ENCODE measurements at places on chromosomes 7 and 10. TPM values are rescaled to one million over a fixed set of nuclear protein-coding genes. Genes with fewer than 3 reads are reported as not detected.

GRCh38 chr10:82826132-82826531, 951.1 kb downstream of the NRG3 start:
- no peak for DNase-seq
- no peak overlapping the region for H3K4me3 ChIP-seq
- H3K27ac ChIP-seq, result no peak overlapping the region

The CRHR2 gene
- total RNA-seq, result 0.23 TPM

DNA sequence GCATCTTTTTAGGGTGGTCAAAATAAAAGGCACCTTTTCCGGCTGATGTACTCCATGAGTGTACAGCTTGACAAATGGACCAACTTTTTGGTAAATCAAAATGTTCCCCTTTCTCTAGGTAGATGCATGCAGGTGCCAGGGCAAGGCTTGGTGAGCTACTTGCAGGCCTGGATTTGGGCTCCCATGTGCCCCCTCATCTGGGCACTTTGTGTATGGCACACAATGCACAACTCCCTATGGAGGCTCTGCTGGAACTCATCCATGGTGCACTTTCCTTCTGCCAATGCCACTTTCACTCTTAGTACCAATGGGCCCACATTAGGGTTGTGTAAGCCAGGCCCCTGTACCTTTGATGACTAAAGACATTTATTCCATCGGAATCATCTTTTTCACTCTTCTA, 300.8 kb downstream of the SDHAF3 start:
- no peaks in the 10 kb centered on the region for H3K36me3 ChIP-seq
- H3K27me3 ChIP-seq, result no peaks in the 10 kb centered on the region
- no peaks in the 10 kb centered on the region for H3K4me1 ChIP-seq
- H3K27ac ChIP-seq, result no peak overlapping the region
- no peak overlapping the region for H3K4me3 ChIP-seq

The IKZF1 gene
- 1.8 TPM for total RNA-seq

The NYAP1 gene
- total RNA-seq, result 4.9 TPM

- H3K27ac ChIP-seq, result no peak overlapping the region
- H3K36me3 ChIP-seq, result no peaks in the 10 kb centered on the region
- H3K4me3 ChIP-seq, result no peak overlapping the region
- peaks cover 6% of the 10 kb centered on the region for H3K4me1 ChIP-seq
Observed at GRCh38 chr7:42991913-42992591, 59.9 kb downstream of the MRPL32 start.

The SLC26A4 gene
- total RNA-seq, result not detected

The ABCB1 gene
- total RNA-seq, result 1.2 TPM

DNA sequence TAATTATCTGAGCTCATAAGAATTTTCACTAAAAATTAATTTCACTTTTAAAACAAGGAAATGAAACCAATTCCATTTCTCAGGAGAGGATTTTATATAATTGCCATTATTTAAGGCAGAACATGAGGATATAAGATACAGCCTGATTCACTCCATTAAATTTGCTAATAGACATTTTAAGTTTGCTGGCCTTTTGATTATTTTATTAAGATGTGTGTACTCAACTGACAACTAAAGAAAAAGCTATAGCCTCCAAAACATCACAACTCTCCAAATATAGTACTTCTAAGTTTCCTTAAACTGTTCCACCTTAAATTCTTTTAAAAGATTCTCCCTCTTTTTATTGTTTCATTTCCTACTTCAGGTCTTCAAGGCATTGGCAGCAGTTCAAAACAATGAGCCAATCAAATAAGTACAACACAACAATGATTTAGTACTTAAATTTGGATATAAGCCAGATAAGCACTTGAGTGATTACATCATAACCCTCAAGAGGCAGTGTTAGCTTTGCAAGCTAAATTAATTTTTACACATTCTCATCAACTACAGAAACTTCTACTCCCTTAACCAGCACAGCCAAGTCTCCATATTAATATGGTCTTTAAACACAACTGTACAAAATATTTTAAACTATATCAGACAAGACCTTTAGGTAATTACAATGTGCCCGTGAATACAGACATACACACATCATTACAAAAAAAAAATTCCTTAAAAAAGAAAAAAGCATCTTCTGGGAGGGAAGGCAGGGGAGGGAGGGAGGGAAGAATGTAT, 121.8 kb downstream of the KMT2C start:
- H3K4me3 ChIP-seq, result no peak overlapping the region
- H3K27me3 ChIP-seq, result no peaks in the 10 kb centered on the region
- H3K36me3 ChIP-seq, result no peaks in the 10 kb centered on the region
- H3K27ac ChIP-seq, result no peak overlapping the region
- no peaks in the 10 kb centered on the region for H3K4me1 ChIP-seq

DNA sequence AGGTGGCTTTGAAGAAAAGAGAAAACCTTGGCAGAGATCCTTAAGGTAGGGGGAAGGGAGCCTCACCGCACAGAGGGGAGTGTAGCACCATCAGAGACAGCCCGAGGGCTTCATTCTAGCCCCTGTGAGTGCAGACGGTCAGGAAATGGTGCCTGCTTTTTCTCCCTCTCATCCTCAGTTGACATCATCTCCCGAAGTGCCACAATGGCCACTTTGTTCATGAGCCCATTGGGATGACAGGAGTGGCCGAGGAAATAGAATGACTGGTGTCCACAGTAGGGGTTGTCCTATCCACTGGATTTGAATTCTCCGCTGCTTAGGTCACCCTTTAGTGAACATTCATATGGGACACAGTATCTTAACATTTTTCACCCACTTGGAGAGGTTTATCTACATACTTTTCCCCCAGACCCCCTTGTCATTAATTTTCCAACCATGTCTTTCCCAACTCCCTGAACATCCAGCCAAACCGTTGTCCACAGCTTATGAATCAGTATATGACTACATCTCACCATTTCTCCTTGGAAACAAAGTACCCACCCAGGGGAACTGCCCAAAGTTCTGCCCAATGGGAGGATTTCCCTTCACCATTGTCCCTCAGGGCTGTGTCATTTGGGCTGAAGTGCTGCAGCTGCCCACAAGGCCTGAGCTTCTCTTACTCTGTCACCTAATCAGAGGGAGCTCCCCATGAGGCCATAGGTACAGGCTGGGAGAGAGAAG, 108.8 kb downstream of the ADCY1 start:
- no peaks in the 10 kb centered on the region for H3K36me3 ChIP-seq
- no peaks in the 10 kb centered on the region for H3K27me3 ChIP-seq
- H3K4me1 ChIP-seq, result no peaks in the 10 kb centered on the region
- no peak overlapping the region for H3K4me3 ChIP-seq

The OIT3 gene
- not detected for total RNA-seq

DNA sequence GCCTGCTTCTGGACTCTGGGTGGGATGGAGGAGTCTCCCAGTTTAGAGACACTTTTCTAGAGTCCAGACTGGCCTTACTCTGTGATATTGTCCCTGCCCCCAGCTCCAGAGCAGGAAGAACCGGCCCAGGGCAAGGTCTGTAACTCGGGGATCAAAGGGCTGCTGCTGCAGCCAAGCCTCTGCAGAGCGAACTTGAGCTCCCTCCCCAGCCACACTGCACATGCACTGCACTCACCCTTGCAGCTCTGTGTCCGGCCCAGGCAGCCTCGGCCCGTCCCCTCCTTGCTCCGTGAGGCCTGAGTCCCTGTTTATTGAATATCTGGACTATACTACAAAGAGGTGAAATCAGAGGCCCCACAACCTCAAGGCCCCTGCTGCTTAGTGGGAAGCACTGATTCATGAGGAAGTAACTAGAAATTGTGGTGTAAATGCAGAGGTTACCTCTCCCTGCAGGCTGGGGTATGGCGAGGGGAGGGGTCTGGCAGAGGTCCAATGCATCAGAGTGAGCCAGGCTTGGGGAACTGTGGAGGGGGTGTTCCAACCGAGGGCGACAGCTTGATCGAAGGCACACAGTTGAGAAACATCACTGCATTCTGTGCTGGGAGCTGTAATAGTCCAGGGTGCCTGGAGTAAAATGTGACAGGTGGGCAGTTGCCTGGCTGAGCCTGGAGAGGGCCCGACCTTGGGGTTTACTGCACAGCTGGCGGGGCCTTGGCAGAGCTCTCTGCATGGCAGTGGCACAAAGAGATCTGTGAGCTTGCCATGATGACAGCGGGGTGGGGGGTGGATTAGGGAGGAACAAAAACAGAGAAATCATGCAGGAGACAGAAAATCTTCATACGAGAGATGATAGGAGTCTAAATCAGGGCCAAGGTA, 49.1 kb downstream of the AOC1 start:
- H3K4me1 ChIP-seq, result peaks cover 11% of the 10 kb centered on the region
- H3K36me3 ChIP-seq, result no peaks in the 10 kb centered on the region
- no peaks in the 10 kb centered on the region for H3K27me3 ChIP-seq
- no peak overlapping the region for H3K27ac ChIP-seq

DNA sequence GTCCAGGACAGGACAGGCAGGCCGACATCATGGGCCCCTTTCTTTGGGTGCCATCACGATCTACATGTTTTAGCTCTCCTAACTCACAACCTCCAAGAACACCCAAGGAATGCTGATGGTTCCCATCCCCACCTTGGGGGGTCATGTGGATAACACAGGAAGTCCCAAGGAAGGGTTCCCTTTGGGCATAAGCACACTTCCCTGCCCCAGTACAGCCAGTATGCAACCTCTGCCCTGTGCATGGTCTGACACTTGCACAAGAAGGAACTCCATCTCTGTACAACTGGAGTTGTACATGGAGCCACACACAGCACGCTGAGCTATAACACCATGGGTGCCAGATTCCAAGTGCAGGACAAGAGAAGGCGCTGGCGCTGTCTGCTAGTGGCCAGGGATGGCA, 11.0 kb downstream of the MAT1A start:
- 0 out of 2 replicates have a peak, but pooled peaks cover 5% of the 10 kb centered on the region for H3K4me1 ChIP-seq
- H3K27me3 ChIP-seq, result no peaks in the 10 kb centered on the region
- H3K27ac ChIP-seq, result no peak overlapping the region

DNA sequence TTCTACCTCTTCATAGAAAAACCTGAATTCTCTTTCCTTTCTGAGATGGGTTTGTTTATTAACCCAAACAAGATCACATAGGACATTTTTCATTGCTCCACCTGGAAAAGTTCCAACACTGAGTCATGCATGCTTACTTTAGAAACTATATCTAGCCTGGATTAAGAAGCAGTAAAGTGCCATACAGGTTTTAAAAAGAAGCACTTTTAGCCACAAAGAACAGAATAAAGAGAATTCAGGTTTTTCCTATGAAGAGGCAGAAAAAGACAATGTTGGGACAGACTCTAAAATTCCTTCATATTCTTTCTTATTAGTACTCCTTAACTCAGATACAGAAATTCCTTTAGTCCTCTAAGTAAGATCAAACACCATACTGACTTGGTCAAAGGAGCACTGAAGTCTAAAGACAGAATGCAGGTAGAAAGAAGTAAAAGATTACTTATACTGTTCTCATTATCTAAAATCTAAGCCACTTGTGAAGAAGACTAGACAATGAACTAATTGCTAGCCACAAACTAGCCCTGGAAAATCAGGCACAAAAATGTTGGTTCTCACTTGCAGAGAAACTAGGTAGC, 241.3 kb downstream of the ANK3 start:
- H3K4me3 ChIP-seq, result no peak overlapping the region
- DNase-seq, result no peak
- no peak overlapping the region for H3K27ac ChIP-seq

DNA sequence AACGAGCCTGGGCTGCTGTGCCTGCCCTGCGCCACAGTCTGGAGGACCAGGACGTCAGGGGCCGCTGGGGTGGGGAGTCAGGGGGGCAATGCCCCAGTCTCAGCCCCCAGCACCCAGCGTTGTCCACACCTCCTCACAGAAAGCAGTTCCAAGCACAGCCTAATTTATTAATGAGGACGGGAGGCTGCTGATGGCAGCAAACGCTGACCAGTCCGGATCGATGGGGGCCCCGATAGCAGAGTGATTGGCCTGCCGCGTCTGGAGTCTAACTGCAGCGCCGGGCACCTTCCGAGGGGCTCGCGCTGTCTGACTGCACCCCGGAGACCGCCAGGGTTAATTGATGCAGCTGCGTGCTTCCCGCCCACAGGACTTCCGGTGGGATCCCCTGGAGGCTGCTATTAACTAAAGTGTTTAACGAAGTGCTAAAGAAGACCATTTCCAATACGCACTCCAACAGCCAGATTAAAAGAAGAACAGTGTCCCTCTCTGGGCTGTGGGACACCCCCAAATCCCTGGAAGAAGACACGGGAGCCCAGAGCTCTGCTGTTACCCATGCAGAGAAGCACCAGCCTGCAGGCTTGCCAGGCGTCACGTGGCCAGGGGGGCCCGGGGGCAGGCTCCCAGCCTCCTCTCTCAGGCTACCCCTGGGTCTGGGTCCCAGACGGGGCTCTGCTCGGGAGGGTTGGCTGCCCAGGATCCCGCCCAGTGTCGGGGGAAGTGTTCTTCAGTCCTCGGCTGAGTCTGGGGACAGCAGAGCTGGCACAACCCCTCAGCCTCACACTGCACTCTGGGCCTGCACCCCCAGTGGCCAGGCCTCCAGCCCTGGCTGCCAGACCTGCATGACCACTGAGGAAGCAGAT, 63.8 kb downstream of the MICALL2 start:
- H3K36me3 ChIP-seq, result no peaks in the 10 kb centered on the region
- no peak overlapping the region for H3K27ac ChIP-seq
- DNase-seq, result no peak
- H3K4me3 ChIP-seq, result no peak overlapping the region

DNA sequence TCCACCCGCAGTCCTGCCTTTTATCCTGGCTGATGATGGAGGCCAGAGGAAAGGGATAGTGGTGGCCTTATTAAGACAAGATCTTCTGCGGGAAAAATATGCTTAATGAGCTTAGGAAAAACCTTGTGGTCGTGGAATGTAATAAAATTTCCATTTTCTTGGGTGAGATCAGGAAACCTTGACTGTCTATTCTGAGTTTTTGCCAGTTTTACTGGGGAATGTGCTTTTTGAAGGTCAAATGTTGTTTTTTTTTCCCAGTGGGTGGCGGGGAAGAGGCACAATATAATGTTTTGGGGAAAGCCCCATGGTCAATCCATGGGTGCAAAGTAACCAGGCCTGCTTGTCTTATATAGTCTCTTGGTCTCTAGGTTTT, 118.5 kb downstream of the CREB5 start:
- H3K36me3 ChIP-seq, result peaks cover 4% of the 10 kb centered on the region
- H3K4me1 ChIP-seq, result peaks cover 15% of the 10 kb centered on the region
- no peak for DNase-seq
- no peak overlapping the region for H3K4me3 ChIP-seq

The CCDC172 gene
- total RNA-seq, result 3.8 TPM

The ABCC2 gene
- total RNA-seq, result 0.45 TPM

DNA sequence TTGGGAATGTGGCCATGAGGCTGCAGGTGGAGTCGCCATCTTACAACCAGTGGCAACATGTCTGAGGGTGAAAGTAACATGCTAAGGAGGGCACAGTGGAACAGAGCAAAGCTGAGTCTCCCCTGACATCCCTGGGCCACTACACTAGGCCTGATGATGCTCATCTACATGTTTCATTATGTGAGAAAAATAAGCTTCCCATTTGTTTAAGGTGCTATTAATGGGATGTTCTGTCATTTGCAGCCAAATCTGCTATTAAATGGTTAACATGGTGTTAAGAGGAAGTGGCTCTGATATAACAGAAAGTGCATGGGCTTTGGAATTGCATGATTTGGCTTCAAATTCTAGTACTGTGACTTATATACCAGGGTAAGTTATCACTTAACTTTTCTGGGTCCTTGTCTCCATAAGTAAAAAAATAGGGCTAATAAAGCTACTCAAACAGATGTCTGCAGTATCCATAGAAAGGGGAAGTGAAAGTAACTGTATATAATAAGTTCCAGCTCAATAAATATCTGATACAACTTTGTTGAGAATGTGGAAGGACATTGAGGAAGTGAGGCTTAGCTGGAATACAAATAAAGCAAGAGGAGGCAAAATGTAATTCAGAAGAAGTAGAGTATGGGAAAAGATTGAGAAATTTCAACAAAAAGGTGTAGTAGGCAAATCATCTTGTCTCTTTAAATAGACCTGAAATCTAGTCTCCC, 158.9 kb downstream of the RTKN2 start:
- no peak overlapping the region for H3K4me3 ChIP-seq
- DNase-seq, result no peak

The KAZALD1 gene
- 1.2 TPM for total RNA-seq

GRCh38 chr10:62244088-62244487, 24.6 kb downstream of the RTKN2 start:
- H3K4me3 ChIP-seq, result no peak overlapping the region
- H3K27ac ChIP-seq, result no peak overlapping the region
- no peaks in the 10 kb centered on the region for H3K4me1 ChIP-seq
- no peaks in the 10 kb centered on the region for H3K27me3 ChIP-seq

Measured in GM23338 (cell line).